ENCODE measurements at places on chromosomes 3 and 15.

GRCh38 chr3:24933401-24933800, 438.8 kb upstream of the THRB start:
- DNase-seq, result no peak

DNA sequence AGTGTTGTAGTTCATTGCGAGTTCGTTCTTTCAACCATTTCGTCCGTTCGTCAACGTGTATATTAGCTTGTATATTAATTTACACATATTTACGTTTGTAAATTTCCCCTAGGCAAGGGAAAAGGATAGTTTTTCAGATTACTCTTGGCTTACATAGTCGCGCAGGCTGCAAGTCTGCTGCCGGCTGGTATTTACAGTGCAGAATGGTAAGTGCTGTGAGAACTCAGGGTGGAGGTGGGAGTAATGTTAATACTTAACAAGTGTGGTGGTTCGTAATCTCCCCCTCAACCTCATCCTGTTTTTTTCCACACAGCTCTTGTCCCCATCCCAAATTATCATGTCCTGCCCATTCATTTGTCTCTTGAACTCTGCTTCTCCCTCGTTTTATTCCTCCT, 766 bp downstream of the FAM98B start:
- DNase-seq, result no peak

- DNase-seq, result no peak
These were observed at the start of gene HDGFL3 for GRCh38 chr15:83207660-83208366. Gene HDGFL3, minus strand, starts transcription at chr15:83207823. Its CDS starts 409 bp downstream, at chr15:83207414.

GRCh38 chr3:76668653-76669052, 371.2 kb upstream of the ROBO2 start:
- no peak for DNase-seq

DNA sequence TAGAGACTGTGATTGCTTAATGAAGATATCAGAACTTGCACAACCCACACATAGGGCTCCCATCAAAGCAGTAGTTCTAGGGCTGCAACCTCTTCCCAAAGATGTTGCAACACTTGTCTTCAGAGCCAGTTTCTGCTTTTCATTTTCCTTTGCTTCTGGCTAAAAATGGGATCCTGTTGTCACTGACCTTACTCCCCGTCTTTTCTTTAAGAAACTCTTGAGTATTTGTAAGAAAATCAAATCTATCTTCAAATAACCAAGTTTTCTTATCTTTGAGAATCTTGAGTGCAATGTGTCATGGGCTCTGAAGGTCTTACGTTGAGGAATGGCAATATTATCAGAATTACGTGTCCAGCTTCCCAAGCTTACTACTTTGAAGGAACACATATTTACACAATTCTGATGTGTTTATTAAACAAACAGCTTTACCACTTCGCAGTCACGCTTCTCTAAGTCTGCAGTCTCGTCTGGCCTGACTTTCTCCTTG, 24.1 kb downstream of the CACNA1D start:
- DNase-seq, result no peak

DNA sequence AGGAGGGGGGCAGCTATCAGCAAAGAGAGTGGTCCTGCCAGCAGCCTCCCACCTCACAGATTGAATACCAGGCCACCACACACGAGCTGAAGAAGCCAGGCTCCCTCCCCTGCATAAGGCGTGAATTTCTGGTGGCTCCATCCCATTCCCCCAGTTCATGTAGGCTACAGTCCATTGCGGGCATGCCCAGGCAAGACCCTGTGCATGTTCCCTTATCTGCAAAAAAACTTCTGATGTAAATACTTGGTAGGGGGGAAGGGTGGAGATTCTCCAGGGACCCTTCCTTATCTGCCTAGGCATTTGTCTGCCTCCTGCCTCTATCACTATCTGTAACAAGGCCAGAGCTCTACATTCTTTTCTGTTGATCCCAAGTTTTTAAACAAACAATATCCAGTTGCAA, 27.6 kb upstream of the UBP1 start:
- no peak for DNase-seq

DNA sequence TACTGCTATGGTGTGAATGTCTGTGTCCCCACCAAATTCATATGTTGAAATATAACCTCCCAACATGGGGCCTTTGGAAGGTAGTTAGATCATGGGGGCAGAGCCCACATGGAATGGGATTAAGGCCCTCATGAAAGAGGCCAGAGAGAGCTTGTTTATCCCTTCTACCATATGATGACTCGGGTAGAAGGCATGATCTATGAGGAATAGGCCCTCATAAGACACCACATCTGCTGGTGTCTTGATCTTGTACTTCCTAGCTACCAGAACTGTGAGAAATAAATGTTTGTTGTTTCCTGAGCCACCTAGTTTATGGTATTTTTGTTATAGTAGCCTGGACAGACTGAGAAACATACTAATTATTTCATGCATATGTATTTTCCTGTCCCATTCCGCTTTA, 51.9 kb downstream of the WWTR1 start:
- DNase-seq, result peak; percentile 37

GRCh38 chr3:149274220-149274619, 52.6 kb upstream of the CP start:
- no peak for DNase-seq

DNA sequence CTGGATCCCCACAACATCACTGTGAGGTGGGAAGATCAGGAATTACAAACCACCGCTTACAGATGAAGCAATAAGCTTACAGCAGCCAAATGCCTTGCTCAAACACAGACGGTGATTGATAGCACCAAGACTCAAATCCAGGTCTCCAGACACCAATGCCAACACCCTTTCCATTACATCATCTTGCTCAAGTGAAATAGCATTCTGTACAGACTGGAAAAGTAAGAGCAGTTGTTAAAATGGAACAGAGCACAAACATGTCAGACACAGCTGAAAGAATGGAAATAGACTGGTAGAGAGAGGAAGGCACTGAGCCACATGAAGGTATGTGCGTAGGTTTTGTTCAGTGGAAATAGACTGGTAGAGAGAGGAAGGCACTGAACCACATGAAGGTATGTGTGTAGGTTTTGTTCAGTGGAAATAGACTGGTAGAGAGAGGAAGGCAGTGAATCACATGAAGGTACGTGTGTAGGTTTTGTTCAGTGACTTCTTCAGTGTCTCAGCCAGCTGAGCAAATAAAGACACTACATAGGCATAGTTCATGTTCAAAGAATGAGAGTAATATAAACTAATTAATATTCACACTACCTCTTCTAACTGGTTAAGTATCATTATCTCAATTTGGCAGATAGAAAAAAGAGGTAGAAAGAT, 15.6 kb downstream of the CLDN1 start:
- no peak for DNase-seq

DNA sequence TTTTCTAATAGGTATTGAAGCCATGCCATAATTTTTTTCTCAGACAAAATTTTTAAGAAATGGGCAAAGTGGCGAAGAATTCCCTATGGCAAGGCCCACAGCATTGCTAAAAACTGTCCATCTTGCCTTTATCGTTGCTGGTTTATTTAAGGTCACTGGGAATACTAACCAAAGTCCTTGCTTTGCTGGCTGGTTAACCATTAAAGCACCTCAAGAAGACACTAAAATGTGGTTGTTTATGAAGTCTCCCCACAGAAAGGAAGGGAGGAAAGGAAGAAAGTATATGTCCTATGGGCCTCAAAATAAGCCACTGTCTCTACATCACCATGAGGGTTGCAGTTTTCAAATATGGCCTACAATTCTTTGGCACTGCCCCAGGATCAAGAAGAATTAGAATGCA, 13.2 kb downstream of the SH3BP5 start:
- no peak for DNase-seq

- no peak for DNase-seq
These were observed 4.3 kb upstream of the MYL3 start for GRCh38 chr3:46867550-46867898.

DNA sequence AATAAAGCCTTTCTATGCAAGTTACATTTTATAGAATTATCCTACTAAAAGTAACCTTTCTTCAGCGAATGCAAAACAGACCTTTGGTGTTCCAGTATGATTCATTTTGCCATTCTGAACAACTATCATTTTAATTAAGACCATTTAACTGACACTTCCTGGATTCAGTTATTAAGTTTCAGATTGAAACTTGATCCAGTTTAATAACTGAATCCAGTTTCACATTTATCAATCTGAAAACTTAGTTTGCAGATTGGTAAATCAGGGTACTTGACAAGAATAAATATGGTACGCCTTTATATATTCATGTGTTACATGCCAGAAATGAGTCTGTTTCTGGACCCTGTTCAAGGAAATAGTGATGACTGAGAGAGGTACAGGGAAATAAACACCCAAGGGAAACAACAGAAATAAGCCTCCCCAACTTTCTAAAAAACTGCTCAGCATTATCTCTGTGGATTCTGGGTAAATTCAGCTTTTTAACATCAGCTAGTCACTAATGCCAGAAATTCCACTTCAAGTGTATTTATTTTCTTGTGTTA, 23.3 kb upstream of the NFKBIZ start:
- no peak for DNase-seq

GRCh38 chr3:158713094-158713499, 19.2 kb downstream of the RARRES1 start:
- no peak for DNase-seq

- DNase-seq, result no peak
These were observed 677.0 kb downstream of the NTRK3 start for GRCh38 chr15:87579537-87579936.

DNA sequence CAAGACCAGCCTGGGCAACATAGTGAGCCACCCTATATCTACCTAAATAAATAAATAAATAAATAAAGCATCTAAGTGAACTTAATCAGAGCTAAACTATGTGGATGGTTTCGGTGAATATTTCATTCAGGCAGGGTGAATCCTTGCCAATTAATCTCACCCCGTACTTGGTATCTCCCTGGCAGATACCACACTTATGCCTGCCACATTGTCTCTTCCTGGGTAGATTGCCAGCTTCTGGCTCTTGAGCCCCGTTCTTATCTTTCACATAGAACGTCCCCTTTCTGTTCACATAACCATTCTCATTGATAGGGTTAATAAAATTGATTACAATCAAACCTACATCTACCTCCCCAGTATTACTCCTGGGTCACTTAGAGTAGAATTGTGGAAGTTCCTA, 7.0 kb downstream of the SNAP23 start:
- DNase-seq, result no peak

DNA sequence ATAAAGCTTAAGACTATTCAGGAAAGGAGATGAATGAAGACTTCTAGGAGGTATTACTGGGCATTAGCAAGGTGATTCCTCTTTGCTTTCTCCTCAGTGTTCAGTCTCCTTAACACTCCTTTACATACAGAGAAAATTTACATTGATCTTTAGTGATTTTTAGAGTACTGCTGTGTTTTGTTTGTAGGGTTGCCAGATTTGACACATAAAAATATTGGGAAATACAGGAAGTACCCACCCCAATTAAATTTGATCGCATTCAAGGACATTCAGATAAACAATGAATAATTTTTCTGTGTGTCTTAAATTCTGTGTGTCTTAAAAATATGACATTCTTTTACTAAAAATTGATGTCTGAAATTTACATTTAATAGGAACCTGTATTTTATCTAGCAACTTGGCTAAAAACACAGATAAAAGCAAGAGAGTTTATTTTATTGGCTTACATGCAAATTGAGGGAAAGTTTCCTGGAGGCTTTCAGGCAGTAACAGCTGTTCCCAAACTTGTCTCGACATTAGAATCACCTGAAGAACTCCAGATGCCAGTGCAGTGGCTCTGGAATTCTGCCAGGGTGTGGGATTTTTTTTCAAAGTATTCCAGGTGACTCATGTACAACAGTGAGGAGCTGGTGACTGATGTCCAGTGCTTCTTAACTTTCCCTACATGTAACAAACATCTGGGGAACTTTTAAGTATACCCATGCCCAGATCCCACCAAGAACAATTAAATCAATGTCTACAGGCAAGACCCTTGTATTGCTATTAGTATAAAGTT, 23.4 kb upstream of the PLOD2 start:
- no peak for DNase-seq

DNA sequence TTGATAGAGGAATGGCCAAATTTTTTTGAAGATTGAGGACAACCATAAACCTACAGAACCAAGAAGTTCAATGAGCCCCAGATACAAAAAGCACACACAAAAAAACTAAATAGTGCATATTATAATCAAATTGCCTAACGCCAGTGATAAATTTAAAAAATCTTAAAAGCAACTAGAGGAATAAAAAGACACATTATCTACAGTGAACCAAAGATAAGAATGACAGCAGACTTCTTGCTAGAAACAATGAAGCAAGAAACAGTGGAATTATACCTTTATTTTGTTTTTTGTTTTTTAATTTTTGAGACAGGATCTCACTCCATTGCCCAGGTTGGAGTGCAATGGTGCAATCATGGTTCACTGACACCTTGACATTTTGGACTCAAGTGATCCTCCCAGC, 9.9 kb upstream of the SAMD7 start:
- DNase-seq, result no peak

All from BJ (cell line).